ENCODE measurements at places on chromosomes 6 and 20.

DNA sequence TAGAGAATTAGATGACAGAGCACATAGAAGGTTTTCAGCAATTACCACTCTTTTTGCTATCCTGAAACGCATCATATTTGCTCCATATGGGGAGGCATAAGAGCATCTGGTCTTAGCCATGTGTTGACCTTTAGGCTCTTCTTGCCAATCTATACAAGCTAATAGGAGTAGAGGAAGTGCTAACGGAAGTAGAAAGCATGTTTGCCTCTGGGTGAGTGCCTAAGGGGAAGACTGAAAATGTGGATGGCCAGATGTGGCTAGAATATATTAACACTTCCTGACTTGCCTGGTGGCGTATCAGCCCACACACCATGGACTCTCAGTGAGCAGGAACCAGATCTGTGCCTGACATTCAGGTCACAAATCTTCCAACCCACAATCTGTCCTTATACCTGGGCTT lies 136.3 kb downstream of the LRRC1 start:
- no peak for DNase-seq

DNA sequence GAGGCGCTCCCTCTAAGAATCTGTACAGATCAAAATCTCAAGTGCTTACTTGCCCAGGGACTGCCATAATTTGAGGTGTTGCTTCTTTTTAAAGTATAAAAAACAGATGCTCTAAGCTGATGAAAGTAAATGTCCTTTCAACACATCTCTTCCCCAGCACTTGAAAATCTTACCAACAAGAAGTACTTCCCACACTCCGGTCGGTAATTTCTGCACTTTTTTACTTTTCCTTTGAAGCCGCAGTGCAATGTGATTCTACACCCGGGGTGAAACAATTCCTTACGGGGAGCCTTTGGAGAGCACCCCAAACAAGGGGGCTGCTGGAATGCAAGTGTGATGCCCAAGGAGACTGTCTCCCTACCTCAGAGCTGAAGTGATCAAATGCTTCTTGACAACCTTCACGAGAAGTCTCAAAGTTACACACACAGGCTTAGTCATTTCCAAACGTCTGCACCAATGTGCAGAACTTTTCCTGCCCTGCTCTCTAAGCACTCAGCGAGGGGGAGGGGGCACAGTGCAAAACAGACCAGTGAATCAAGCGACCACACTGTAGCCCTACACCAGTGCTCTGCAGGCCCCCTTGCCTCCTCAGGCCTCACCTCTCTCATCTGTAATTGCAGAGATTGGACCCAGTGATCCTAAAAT lies 56.7 kb downstream of the ATXN1 start:
- no peak for DNase-seq

GRCh38 chr6:147514831-147515230 lies 6.3 kb downstream of the SAMD5 start:
- DNase-seq: no peak

GRCh38 chr6:27867051-27867944 lies 44.9 kb downstream of the OR2B2 start:
- no peak for DNase-seq

DNA sequence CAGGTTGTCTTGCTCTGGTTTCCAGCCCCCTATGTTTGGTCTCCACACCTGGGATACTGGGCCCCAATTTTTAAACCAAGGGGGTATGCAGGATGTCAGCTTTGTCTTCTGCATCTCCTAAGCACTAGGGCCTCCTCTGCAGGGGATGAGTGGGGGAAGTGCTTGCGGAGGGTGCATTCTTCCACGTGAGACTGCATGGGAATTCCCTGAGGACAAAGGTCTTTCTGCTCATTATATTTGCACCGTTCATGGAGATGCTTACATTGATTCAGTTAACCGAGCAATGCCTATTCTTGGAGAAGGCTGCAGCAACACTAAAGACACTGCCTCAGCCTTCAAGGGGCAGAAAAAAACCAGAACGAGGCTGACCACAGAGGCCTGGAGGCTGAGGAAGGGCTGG lies 45.4 kb downstream of the RAB44 start:
- no peak for DNase-seq

DNA sequence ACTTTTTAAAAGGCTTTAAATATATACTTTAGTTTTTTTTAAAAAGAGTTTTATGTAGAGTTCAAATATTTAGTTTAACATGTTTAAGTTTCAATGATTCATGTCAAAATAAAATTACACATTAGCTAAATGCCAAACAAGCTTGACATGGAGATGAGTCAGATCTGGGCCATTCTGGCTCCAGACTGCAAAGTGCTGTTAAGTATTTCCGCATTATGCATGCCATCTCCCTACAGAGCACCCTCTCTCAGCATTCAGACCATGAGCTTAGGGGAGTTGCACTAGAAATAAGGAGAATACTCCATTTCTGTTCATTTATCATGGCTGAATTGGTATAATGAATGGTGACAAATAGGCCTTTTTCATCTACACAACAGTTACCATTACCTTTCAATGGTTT lies 21.5 kb upstream of the HS3ST5 start:
- no peak for DNase-seq

DNA sequence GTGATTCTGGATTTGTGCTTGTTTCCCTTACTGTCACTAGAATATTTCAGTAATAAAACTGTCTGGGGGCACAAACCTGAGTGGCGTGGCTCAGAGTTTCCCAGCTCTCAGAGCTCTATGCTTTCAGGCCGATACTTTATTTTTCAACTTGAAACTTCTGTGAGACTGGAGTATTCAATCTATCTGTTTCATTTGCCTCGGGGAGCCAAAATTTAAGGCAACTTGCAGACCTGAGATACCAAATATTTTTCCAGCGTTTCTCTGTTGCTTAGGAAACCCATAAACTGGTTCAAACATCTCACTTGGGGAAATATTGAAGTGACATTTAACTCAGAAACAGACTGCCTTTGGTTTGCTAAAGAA lies 74.7 kb downstream of the SOBP start:
- DNase-seq: no peak

- no peak for DNase-seq
Measured at GRCh38 chr6:125046107-125046925, 84.1 kb downstream of the RNF217 start.

DNA sequence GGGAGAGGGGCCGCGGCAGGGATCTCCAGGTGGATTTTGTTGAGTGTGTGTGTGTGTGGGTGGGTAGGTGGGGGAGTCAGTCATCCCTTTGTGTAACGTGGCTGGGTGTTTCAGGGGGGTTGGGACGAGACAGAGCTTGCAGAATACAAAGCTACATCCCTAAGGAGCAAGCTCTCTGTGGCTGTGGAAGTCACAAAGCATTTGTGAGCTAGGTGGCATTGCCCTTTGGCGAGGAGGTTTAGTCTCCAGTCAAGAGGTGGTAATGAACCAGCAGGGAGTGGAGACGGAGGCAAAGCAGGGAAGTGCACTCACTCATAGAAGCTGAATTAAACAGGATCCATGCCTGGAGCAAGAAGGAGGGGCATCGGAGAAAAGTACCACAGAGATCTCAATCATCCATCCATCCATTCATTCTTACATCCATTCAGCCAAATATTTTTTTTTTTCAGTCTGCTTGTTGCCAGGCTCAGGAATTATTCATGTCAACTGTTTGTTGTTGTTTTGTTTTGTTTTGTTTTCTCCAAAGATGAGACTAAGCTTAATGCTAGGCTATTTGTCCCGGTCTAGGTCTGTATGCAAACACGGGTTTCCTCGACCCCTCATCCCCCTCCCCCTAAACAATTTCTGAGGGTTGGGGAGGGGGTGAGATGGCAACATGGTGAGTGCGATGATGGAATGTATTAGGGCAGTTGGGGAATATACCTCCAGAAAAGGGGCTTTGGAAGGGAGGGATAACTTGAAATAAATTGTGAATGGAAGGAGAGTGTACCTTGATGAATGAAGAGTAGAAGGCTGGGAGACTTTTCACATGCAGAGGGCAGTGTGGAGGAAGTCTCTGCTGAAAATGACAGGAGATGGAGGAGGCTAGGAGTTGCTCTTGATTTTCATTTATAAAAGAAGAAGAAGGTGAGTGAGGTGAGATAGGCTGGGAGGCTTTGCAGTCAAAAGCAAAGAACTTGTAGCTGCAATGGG lies 1.0 kb downstream of the HCRTR2 start:
- DNase-seq: no peak

DNA sequence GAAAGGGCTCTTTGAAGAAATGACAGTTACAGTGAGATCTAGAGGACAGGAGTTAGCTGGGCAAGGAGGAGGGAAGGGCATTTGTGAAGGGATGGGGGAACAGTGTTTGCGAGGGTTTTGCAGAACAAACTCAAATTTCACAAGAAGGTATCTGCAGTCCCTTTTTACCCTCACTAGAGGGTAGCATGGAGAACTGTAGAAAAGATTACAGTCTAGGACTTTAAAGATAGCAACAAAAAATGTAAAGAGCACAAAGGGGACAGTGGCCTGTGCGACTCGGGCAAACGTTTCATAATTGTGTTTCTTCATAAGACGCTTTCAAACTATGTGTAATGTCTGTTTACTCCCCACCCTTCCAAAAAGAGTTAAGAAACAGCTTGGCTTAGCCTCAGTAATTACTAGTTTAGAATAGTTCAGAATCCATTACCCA lies 21.2 kb upstream of the ASXL1 start:
- DNase-seq: no peak

- no peak for DNase-seq
Measured at GRCh38 chr6:129774697-129775447, 64.9 kb upstream of the ARHGAP18 start.

GRCh38 chr6:108877046-108877751 lies 29.0 kb downstream of the ARMC2 start:
- no peak for DNase-seq

DNA sequence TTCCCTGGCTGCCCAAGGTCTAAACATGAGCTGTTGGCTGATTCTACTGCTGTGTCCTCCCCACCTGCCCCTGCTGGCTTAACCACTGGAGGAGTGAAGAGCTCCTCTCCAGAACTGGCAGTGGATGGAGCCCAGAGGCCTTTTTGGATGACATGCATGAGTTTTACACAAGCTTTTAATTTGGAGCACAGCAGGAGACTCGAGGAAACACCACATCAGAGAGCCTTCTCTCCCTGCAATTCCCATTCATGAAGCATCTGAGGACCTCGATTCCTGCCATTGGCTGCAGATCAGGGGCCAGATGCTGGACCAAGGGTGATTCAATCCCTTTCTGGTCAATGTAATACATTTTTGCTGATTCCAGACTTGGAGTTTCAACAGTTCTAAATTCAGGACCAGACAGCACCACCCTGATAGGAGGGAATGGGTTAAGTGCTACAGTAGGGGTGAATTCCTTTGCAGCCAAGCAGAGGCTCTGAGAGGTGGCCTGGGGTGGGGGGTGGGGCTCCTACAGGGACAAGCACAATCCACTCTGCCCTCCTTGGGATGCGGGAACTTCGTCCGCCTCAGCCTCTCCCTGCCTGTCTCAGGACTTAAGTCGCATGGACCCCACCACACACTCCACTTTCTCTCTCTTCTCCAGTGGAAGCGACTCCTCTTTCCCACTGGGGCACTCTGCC lies 599 bp upstream of the PSORS1C1 start:
- no peak for DNase-seq

GRCh38 chr6:32108727-32109113 lies 418 bp downstream of the TNXB start:
- no peak for DNase-seq

DNA sequence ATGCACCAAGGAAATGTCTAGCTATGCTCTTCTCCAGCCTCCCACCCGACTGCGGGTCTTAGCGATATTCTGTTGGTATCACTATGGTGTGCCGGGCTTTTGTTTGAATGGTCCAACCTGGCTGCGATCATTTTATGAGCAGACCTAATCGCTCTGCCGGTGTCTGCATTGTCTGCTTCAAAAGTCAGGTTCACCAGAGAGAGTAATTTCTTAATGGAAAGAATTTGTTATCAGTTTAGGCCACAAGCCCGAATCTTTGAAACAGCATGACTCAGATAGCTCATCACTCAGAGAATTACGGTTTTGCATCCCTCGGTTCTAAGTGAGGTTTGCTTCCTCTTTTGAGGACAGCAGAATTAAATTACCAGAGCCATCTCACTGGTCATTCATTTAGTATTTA lies 521.0 kb upstream of the ARID1B start:
- DNase-seq: no peak

GRCh38 chr6:15400572-15401004 lies 154.7 kb downstream of the JARID2 start:
- peak; percentile 59 for DNase-seq

- DNase-seq: no peak
Measured at GRCh38 chr6:53623497-53623896, 42.1 kb downstream of the KLHL31 start.

DNA sequence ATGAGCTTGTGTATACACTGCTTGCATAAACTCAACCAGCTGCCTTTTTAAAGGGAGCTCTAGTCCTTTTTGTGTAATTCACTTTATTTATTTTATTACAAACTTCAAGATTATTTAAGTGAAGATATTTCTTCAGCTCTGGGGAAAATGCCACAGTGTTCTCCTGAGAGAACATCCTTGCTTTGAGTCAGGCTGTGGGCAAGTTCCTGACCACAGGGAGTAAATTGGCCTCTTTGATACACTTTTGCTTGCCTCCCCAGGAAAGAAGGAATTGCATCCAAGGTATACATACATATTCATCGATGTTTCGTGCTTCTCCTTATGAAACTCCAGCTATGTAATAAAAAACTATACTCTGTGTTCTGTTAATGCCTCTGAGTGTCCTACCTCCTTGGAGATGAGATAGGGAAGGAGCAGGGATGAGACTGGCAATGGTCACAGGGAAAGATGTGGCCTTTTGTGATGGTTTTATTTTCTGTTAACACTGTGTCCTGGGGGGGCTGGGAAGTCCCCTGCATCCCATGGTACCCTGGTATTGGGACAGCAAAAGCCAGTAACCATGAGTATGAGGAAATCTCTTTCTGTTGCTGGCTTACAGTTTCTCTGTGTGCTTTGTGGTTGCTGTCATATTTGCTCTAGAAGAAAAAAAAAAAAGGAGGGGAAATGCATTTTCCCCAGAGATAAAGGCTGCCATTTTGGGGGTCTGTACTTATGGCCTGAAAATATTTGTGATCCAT lies 15.3 kb downstream of the TNFAIP3 start:
- no peak for DNase-seq

DNA sequence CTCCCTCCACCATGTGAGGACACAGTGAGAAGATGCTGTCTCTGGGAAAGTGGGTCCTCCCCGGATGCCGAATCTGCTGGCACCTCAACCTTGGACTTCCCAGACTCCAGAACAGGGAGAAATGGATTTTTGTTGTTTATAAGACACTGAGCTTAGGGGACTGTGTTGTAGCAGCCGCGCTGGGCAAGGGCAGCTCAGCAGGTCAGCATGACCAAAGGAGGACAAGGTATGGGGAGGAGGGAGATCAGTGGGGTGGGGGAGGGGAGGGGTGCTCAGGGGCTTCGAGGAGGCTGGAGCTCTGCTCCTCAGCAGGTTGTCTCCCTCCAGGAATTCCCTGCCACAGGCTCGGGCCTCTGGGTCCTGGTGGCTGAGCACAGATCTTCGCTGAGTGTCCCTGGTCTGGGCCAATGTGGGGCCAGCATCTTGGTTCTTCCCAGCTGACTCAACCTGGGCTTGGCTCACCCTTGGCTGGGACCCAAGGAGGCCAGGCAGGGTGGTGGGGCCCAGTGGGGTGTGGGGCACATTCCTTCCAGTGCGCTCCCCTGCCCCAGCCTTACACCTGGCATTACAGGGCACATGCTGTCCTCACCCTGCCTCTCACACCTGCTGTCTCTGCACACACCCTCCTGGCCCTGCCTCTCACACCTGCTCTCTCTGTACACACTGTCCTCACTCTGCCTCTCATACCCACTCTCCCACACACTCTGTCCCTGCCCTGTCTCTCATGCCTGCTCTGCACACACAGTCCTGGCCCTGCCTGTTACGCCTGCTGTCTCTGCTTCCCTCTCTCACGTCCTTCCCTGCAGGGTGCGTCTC lies 107.3 kb downstream of the SYCP2 start:
- no peak for DNase-seq
